ENCODE measurements at places on chromosomes 5 and 9.

DNA sequence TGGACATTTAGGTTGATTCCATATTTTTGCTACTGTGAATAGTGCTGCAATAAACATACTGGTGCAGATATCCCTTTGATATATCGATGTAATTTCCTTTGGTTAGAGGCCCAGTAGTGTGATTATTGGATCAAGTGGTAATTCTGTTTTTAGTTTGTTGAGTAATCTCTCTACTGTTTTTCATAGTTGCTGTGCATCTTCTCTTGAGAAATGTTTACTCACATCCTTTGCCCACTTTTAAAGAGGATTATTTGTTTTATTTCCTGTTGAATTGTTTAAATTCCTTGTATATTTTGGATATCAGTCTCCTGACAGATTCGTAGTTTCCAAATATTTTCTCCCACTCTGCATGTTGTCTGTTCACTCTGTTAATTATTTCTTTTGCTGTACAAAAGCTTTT is 352.6 kb upstream of the TARS1 start:
- DNase-seq: no peak

- no peak for DNase-seq
Measured at GRCh38 chr5:16082053-16082452, 97.5 kb downstream of the MARCHF11 start.

- no peak for DNase-seq
Measured at GRCh38 chr5:167513381-167513780, 778.1 kb upstream of the WWC1 start.

- DNase-seq: no peak
Measured at GRCh38 chr5:26940994-26941393, 97.4 kb downstream of the CDH9 start.

DNA sequence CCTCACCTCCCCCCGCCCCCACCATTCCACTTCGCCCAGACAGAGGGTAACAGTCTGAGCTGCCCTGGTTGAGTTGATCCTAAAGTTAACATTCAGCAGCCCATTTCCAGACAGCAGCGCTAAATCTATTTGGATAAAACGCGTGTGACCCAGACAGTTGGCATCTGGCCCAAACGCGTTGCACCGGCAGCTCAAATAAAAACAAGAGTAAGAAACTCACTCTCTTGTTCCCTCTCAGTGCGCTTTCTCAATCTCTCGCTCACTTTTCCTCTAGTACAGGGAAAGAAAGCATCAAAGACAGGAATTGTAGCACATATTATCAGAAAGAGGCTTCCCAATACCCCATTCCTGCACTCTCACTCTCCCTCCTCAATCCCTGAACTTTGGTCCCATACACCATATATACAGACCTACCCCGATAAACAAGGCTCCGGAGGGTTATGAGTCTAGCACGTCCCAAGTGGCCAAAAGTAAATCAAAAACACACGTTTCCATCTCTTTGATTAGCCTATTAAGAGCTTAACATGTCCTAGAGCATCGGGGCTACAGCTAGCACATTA is 1.3 kb downstream of the ADAMTS6 start:
- no peak for DNase-seq

GRCh38 chr5:156411185-156411613 is 84.2 kb downstream of the SGCD start:
- no peak for DNase-seq

DNA sequence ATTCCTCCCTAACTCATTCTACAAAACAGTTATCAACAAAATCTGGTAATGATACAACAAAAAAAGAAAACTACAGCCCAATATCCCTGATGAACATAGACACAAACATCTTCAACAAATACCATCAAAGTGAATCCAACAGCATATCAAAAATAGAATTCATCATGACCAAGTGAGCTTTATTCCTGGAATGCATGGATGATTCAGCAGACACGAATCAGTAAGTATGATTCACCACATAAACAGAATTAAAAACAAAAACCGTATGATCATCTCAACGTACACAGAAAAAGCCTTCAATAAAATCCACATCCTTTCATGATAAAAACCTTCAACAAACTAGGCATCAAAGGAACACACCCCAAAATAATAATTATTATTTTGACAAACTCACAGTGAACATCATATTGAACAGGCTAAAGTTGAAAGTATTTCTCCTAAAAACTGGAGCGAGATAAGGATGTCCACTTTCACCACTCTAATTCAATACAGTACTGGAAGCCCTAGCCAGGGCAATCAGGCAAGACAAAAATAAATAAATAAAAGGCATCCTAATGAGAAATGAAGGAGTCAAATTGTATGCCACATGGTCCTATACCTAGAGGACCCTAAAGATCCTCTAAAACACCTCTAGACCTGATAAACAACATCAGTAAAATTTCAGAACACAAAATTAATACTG is 305.1 kb upstream of the RGMB start:
- DNase-seq: no peak

Data from stimulated activated CD8-positive, alpha-beta memory T cell treated with anti-CD3 and anti-CD28 coated beads, Interleukin-4, amount 100 ng/mL, for 4 hours (primary cell).